ENCODE measurements at places on chromosomes 3 and 15. TPM values are rescaled to one million over a fixed set of nuclear protein-coding genes. Genes with fewer than 3 reads are reported as not detected.

DNA sequence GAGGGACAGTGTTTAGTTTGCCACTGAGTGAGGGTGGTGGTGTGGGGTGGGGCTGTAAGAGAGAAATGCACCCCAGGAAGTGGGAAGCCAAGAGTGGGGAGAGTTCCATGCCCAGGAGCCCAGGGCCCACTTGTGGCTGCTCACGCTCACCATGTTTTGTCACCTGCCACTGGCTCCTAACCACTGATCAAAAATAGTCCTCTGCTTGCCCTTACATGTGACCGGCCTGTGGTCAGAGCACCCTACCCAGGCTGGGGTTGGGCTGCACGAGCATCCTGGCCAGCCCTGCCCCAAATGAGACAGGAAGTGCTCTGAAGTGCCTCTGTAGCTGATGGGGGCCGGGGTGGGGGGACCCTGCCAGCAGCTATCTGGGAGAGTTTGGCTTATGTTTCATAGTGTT, 216.3 kb downstream of the RPLP1 start:
- DNase-seq = no peak

- no peak for DNase-seq
Measured at GRCh38 chr3:71120012-71120411, 463.5 kb downstream of the FOXP1 start.

DNA sequence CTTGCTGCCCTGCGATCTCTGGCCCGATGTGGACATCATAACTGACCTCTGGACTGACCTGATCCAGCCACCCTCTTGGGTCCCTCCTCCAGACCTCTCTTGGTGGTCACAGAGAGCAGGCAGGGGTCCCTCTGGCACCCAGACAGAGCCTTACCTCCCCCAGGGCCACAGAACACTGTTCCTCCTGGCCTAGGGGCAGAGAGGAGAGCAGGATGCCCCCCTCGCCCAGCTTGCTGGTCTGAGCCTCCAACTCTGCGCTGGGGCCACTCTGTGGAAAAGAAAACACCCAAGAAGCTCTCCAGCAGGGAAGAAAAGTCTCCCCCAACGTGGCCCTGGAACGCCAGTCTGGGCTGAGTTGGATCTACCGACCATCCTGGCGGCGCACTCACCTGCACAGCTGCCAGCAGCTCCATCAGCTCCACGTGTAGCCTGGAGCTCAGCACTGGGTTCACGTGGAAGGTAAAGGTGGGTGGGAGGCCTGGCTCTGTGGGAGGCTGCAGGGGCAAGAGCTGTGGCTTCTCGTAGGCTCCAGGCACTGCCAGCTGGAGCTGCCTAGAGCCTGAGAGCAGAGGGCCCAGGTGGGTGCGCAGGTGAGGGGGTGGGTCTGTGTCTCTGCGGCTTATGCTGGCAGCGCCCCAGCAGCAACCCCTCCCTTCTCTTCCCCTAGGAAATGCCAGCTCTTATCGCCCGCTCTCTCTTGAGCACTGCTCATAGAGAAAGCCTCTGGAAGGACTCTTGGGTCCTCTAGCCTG, 6.0 kb downstream of the PLA2G4F start:
- DNase-seq = no peak

DNA sequence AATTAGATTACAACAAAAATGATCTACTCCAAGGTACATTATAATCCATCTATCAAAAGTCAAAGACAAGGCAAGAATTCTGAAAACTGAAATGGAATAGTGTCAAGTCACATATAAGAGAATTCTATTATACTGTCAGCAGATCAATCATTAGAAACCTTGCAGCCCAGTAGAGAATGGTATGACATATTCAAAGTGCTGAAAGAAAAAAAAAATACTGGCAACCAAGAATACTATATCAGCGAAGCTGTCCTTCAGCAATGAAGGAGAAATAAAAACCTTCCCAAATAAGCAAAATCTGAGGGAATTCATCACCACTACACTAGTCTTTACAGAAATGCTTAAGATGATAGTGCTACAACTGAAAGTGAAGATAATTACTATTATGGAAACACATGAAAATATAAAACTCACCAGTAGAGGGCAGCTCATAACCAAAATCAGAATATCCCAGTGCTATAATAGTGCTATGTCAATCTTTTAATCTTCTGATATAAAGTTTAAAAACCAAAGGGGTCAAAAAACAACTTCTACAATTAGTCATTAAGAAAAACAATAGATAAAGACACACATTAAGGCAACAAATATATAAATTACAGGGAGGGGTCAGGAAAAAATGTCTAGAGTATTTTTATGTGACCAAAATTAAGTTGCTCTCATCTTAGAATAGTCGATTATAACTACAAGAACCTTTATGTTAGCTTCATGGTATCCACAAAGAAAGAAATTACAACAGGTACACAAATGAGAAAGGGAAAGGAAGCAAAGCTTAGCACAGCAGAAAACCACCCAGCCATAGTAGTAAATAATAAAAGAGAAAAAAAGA, 190.7 kb upstream of the CNTN6 start:
- no peak for DNase-seq

DNA sequence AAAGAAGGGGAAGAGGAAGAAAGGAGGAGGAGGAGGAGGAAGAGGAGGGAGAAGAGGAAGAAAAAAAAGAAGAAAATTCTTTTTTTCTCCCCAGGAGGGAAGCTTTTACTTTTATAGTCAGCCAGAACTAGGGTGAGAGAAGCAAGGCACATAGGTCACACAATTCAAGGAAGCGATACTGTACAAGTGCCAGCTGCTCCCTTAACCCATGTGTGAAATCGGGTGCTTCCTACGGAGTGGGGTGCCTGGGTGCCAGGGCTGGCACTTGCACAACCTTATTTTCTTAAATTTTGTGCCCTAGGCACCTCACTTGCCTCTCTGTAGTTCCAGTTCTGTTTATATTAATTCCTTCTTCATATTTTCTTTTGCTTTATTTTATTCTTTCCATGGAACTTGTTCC, 150.4 kb downstream of the LIPC start:
- no peak for DNase-seq

- peak; percentile 87 for DNase-seq
Measured at GRCh38 chr3:44712455-44713075, at the start of gene ZNF502. TSS of gene ZNF502 (plus strand) at chr3:44712660. CDS start at chr3:44720262, 7,602 bp downstream.

DNA sequence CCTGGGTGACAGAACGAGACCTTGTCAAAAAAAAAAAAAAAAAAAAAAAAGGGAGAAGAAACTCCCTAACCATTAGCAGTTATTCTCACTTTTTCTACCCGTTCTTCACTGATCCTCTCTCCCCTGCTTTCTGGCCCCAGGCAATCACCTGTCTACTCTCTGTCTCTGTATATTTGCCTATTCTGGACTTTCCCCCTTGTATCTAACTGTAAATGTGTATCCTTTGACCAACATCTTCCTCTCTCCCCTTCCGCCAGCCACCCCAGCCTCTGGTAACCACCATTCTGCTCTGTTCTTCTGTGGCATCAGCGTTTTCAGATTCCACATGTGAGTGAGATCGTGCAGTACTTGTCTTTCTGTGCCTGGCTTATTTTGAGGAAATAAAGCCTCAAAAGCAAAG, 6.9 kb downstream of the CYFIP1 start:
- no peak for DNase-seq

DNA sequence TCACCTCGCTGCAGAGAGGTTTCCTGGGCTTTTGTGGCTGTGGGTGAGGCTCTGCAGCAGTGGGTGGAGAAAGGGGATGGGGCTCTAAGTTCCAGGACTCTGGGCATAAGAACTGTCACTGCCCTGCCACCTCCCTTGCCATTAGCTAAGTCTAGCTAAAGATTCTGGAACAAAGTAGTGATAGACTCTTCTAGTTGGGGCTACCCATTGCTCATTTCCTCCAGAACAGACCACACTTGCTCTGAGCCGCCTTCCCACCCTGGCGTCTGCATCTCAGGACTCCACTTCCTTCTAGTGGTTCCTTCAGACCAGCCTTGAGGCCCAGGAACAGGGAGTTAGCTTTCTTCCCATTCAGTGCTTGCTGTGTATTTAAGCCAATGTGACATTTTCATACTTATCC, 7.5 kb downstream of the ARHGAP31 start:
- no peak for DNase-seq

- DNase-seq = no peak
Measured at GRCh38 chr3:73143821-73144237, 82.4 kb downstream of the EBLN2 start.

DNA sequence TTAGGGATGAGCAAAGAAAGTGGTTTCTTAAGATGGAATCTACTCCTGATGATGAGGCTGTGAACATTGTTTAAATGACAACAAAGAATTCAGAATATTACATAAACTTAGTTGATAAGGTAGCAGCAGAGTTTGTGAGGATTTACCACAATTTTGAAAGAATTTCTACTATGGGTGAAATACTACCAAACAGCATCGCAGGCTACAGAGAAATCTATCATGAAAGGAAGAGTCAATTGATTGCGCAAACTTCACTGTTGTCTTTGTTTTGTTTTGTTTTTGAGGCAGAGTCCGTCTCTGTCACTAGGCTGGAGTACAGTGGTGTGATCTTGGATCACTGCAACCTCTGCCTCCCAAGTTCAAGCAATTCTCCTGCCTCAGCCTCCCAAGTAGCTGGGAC, 107.4 kb upstream of the SLC6A6 start:
- no peak for DNase-seq

- DNase-seq = no peak
Measured at GRCh38 chr15:53378096-53378800, 381.2 kb downstream of the WDR72 start.

GRCh38 chr15:29687939-29688505, 134.2 kb downstream of the TJP1 start:
- no peak for DNase-seq

DNA sequence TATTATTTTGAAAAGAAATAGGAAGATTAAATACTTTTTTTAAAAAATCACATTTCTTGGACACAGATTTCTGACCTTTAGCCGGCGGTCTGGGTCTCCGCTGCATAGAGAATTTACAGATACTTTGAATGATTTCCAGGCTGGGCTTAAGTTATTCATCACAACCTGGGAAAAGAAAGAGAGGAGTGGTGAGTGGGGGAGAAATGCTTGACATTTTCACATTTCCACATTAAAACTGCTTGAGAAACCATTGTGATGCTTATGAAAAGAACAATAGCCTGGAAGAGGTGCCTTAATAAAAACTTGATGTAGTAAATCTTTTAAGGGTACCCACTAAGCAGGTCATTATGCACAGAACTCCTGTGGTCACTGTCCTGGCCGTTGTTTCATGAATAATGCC, 166.8 kb upstream of the MRPL3 start:
- DNase-seq = no peak

- DNase-seq = peak; percentile 76
Measured at GRCh38 chr3:171156401-171157010, 130.0 kb upstream of the SLC2A2 start.

DNA sequence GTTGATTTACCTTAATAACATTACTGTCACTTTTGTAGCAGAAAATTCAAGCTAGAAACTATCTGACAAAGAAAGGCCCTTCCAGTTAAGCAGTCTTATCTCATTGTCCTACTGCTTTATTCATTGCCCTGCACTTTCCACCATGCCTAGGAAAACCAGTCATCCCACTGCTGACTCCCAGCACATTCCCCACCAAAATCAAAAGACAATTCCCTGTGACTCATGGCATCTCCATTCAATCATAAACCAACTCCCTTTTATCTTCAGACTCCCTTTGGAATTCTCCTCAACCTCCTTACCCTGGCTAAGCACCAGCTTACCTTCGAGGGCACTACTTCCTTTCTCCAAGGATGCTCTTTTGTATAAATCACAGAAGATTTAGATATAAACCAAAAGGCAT, 184.3 kb downstream of the PLCH1 start:
- DNase-seq = no peak

- no peak for DNase-seq
Measured at GRCh38 chr15:76258460-76258859, 52.8 kb downstream of the ETFA start.

- DNase-seq = peak; percentile 80
Measured at GRCh38 chr3:106249159-106249558, 380.3 kb upstream of the CBLB start.

- no peak for DNase-seq
Measured at GRCh38 chr15:33357845-33358244, 47.1 kb downstream of the RYR3 start.

Gene MAP6D1
- 3.5 TPM for total RNA-seq

Gene CTXN2
- not detected for total RNA-seq

Gene CDCP1
- 10.4 TPM for total RNA-seq

Gene GABRR3
- not detected for total RNA-seq

Gene ROPN1
- not detected for total RNA-seq

Gene CFAP100
- not detected for total RNA-seq
